ENCODE measurements at places on chromosomes 11 and 22. TPM values are rescaled to one million over a fixed set of nuclear protein-coding genes. Genes with fewer than 3 reads are reported as not detected.

- DNase-seq = no peak
Measured at GRCh38 chr11:62823677-62824076, 8.2 kb downstream of the STX5 start.

- no peak for DNase-seq
Measured at GRCh38 chr22:50437511-50438304, 37.1 kb downstream of the SBF1 start.

GRCh38 chr11:36485298-36486002 lies 24.6 kb downstream of the TRAF6 start:
- no peak for DNase-seq

The CRYBA4 gene
- not detected for polyA plus RNA-seq
